ENCODE measurements at places on chromosomes 2 and 18.

DNA sequence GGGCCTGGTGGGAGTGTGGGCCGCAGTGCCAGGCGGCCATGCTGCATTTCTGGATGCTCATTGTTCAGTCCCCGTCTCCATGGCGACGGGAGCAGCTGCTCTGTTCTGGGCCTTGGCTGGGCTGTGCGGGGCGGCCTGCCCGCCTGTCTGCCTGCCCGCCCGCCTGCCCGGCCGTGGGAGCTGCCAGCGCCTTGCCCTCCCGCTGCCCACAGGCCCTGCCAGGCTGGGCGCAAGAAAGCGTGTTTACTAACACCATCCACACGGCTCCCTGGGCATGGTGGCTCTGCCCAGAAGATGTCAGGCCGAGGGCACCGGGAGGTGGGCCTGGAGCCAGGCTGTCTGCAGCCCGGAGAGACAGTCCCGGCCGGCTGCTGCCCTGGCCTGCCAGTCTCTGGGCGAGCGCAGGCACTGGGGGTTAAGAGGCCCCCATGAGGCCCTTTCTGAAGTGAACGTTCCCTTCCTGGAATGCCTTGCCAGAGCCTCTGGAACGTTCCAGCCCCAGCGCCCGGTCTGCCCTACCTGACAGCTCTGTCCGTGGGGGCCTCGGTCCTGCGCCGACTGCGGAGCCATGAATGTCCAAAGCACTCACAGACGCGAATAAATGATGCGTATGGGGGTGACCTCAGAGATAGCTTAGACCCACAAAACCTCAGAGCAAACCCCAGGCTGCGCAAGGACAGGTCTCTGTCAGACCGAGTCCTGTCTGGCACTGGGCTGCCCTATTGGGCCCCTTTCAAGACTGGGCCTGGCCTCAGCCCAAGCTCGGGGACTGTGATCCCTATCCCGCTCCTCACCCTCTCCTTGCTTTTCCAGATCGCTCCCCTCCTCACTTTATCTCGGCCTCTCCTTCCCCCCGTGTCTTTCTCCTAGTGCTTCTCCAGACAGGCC, 44.3 kb downstream of the MYCN start:
- DNase-seq = no peak

- DNase-seq = no peak
These were observed 447.6 kb upstream of the POU3F3 start for GRCh38 chr2:104406261-104406726.

DNA sequence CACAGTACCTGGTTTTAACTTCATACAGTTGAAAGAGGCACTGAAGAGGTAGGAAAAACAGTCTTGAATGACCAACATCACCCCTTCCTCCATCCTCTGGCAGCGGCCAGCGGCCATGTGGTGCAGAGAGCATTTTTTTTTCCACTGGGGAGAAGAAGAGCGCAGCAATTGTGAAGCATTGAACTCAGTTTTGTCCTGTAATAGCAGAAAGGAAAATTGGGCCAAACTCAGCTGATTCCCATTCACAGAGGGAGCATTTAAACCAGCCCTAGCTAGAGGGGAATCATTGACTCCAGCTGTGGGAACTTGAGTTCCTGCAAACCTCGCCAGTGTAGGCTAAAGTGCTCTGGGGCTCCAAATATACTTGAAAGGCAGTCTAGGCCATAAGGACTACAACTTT, 316.6 kb upstream of the CHST9 start:
- no peak for DNase-seq

DNA sequence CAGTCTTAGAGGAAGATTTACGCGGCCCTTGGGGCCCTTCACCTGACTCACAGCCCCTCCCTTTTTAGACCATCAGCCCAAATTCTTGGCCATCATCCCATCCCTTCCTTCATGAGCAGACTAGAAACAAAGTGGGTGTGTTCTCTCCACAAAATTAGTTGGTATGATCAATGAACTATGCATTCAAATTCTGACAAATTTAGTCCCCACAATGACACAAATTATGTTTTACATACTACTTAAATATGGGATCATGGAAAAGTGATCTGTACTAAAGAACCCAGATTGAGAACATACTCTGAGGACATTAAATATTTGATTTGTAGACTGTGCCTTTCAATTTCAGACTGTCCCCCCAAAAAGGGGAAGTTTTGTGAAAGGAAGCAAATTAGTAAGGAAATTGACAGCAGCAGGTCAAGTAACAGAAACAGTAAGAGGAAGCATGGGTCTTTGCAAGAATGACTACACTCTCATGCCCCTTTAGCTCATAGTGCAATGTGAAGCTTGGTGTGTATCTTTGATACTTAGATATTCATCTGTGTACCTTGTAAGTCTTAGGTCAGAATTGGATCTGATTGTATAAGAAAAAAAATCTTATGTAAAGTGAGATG, 2.2 kb upstream of the MAPRE2 start:
- DNase-seq = no peak

DNA sequence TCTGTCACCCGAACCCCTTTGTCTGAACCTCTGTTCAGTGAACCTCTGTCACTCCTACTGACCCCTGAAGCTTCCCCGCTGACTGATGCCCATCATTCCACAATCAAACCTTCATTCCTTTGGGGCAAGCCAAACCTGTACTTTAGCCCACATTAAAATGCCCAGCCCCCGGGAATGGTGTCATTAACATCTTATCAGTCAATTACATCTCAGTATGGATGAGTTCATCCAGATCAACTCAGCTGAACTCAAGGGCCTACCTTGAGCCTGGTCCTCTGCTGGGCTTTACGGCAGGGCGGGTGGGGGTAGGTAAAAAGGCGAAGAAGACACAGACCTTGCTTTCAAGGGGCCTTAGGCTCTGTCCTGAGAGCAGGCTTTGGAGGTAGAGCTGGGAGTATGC, 154.4 kb upstream of the SMAD2 start:
- no peak for DNase-seq

DNA sequence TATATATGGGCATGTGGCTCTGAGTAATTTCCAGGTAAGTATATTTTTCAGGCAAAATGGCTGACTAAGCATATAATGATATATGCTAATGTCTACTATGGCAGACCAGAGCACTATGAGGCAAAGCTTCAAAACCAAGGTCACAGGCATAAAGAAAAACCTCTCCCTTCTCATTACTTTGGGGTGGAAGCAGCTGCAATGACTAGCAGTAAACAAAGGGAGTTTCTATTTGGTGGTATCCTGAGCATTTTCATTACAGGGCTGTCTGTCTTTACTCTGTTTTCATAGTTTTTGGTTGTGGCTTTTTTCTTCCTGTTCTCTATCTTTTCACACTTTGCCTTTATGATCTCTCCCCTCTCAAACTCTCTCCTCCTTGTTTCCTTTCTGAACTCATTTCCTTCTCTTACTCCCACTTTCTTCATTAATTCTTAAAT, 15.6 kb downstream of the PDE6D start:
- DNase-seq = no peak

GRCh38 chr18:79637921-79638909, 41.4 kb upstream of the CTDP1 start:
- DNase-seq = no peak

DNA sequence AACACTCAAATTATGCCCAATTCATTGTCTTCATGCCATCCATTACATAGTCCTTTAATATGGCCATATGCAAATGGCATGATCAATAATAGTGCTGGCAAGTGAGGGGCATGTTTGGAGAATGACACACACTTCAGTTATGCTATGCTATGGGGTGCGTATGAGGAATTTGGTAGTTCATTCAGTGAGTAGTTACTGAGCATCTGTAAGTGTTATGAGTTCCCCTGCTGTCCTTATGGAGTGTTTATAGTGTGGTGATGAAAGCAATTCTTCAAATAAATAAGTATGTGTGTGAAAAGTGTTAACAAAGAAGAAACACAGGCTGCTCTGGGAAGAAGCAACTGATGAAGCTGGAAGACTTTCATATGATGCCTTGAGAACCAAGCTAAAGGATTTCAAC, 383.7 kb upstream of the SLC14A2 start:
- DNase-seq = no peak

Measured in stimulated activated CD8-positive, alpha-beta memory T cell treated with anti-CD3 and anti-CD28 coated beads, Interleukin-15, amount 100 ng/mL, for 4 hours (primary cell).